Glutamatergic neuron (in vitro differentiated cells): ENCODE measurements at places on chromosomes 5 and 9. TPM values are rescaled to one million over a fixed set of nuclear protein-coding genes. Genes with fewer than 3 reads are reported as not detected.

The PCDHB5 gene
- 72.2 TPM for total RNA-seq

The GRIN1 gene
- total RNA-seq, result 5.5 TPM

- no peak overlapping the region for H3K27ac ChIP-seq
- no peaks in the 10 kb centered on the region for H3K36me3 ChIP-seq
- no peak for DNase-seq
Measured at GRCh38 chr5:122172207-122172606, 42.9 kb downstream of the ZNF474 start.

The SYK gene
- 10.7 TPM for total RNA-seq

GRCh38 chr5:133840168-133840567, 128.3 kb downstream of the C5orf15 start:
- H3K4me3 ChIP-seq, result no peak overlapping the region
- peaks cover 11% of the 10 kb centered on the region for H3K4me1 ChIP-seq
- H3K27me3 ChIP-seq, result no peaks in the 10 kb centered on the region
- H3K27ac ChIP-seq, result no peak overlapping the region
- H3K36me3 ChIP-seq, result no peaks in the 10 kb centered on the region
- DNase-seq, result no peak

The ZMAT2 gene
- 71.3 TPM for total RNA-seq

The MEIKIN gene
- total RNA-seq, result not detected

GRCh38 chr5:67971223-67971830, 244.2 kb upstream of the PIK3R1 start:
- H3K4me1 ChIP-seq, result peaks cover 6% of the 10 kb centered on the region
- no peak overlapping the region for H3K27ac ChIP-seq
- H3K27me3 ChIP-seq, result no peaks in the 10 kb centered on the region
- H3K4me3 ChIP-seq, result no peak overlapping the region
- DNase-seq, result no peak
- no peaks in the 10 kb centered on the region for H3K36me3 ChIP-seq

The GRM6 gene
- total RNA-seq, result not detected

The DMXL1 gene
- total RNA-seq, result 24.2 TPM
